ENCODE measurements at places on chromosomes 5 and 9. TPM values are rescaled to one million over a fixed set of nuclear protein-coding genes. Genes with fewer than 3 reads are reported as not detected.

The NME5 gene
- total RNA-seq, result 1.1 TPM

The TAF1L gene
- not detected for total RNA-seq

The IFNA21 gene
- total RNA-seq, result not detected

The RHOBTB3 gene
- total RNA-seq, result 74.2 TPM

The SLC34A1 gene
- not detected for total RNA-seq

All from suprapubic skin (tissue), 4 donors.